ENCODE measurements at places on chromosomes 16 and 17.

DNA sequence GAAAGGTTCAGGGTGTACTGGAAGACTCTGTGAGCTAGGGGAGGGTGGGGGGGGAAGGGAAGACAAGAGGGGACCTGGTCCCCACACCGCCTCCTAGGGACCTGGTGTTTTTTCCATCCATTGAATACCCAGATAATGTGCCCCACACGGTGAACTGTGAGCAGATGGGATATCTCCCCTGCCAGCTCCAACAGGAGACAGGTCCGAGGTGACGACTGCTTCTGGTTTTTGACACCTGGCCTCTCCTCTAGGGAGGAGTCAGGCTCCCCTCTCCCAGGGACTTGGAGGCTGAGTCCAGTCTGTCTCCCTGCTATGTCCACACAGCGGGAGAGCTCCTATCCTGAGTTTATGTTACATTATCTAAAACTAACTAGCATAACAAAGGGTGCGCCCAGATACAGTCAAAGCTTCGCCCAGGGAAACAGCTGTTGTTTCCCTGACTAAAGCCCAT is 1.8 kb downstream of the MARVELD3 start:
- DNase-seq: no peak

GRCh38 chr16:67238806-67239470 is 8.3 kb downstream of the FHOD1 start:
- no peak for DNase-seq

DNA sequence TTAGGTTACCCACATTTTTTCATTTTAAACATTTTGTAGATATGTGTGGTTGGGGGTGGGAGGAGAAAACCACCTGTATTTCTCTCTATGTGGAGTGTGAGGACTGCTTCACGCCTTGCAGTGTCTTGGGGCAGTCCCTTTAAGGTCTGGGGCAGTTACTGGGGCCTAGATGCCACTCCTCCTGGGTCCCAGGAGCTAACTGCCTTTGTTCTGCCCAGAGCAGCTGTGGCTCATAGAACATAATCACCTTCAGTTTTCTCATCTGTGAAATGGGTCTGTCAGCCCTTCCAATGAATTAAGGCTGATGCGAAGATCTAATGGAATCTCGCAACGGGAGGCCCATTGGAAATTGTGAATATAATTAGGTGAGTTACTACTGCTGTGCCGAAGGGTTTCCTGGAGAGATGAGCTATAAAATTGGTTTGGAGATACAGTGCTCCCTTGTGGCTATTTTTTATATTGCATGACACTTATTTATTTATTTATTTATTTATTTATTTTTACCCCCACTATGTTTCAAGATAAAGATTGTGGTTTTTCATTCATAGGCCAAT is 22.9 kb downstream of the DHRS7C start:
- peak; percentile 65 for DNase-seq

GRCh38 chr17:35460354-35460851 is 11.8 kb upstream of the SLFN13 start:
- DNase-seq: no peak

- DNase-seq: no peak
Observed at GRCh38 chr17:73695035-73695738, 50.9 kb upstream of the SDK2 start.

- no peak for DNase-seq
Observed at GRCh38 chr16:12716658-12717057, 87.0 kb downstream of the CPPED1 start.

DNA sequence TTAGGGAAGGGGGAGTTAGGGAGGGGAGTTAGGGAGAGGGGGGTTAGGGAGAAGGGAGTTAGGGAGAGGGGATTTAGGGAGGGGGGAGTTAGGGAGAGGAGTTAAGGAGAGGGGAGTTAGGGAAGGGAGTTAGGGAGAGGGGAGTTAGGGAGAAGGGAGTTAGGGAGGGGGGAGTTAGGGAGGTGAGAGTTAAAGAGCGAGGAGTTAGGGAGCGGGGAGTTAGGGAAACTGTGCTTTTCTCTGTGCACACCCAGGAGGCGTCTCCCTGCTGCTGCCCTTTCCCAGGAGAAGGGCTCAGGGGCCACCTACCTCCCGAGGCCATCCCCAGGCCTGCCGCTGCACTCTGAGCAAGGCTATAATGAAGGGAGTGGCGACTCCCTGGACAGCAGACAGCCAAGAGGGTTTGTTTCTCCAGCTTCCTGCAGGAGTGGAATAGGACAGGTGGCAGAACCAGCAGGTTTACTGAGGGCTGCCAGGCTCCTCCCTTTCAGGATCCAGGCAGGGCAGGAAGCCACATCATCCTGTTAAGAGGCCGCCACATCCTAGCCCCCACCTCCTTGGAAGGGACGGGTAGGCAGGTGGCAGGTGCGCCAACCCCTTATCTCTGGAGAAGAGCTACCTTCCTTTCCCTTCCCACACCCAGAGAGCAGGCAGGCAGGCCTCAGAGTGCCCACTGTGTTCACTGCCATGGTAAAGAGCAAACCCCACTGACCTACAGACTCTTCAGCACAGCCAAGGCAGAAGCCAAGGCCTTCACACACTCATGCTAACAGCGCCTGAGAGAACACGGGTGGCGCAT is 4.3 kb downstream of the CANT1 start:
- DNase-seq: no peak

GRCh38 chr17:79034931-79035485 is 11.0 kb downstream of the C1QTNF1 start:
- no peak for DNase-seq

- no peak for DNase-seq
Observed at GRCh38 chr16:65068151-65068740, 53.6 kb downstream of the CDH11 start.

GRCh38 chr17:20771104-20771503 is 191.6 kb downstream of the CDRT15L2 start:
- DNase-seq: no peak

GRCh38 chr16:20610211-20610891 is 34.2 kb upstream of the ACSM2B start:
- no peak for DNase-seq

DNA sequence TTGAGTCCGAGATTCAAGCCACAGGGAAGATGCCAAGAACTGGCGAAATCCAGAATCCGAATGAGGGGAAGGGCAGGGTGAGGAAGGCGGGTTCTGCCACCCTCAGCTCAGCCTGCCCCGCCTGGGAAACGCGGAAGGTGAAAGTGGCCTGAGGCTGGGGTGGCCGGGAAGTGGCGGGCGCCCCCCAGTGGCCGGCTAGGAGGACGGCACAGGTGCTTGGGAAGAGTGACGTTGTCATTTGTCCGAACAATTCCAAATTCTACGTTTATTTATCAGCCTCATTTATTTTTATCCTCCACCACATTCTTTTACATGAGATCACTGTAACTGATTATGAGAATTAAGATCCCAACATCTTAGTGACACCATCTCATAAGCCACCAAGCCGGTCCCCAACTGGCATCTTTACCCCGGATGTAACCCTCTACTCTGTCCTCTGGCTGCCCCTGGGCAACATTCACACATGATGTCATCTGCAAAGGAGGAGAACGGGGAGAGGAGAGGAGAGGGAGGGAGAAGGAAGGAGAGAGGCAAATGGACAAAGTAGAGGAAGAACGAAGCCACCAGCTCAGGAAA is 21.3 kb downstream of the SRCIN1 start:
- DNase-seq: peak; percentile 75

DNA sequence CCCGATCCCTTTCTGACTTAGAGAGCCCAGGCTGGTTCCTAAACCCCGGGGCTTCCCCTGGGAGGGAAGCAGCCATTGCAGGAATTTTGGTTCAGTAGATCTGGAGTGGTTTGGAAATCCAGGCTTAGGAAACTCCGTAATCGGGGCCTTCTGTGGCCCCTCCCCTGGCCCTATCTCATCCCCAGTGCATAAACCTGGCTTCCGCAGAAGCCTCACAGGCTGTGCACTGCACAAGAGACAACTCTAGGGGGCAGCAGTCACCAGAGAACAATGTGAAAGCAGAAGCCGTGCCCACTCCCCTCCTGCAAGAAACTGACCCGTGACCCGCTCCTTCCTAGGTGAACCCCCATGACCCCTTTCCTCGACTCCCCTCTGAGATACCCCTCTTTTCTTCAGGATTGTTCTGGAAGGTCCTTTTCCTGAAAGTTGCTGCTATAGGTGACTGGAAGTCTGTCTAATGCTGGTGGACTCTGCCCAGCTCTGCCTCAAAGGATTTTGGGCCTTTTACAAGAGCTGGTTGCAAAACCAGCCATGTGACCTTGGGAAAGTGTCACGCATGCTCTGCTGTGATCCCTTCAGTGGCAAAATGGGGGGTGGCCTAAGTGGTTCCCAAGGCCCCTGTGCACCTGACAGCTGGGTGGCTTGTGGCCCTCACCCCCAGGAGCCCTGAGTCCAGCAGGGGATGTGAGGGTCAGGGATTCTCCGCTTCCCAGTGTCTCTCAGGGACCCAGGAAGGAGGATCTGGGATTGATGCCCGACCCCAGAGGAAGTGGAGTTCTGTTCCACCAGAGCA is 14.4 kb downstream of the GUCY2D start:
- DNase-seq: no peak

DNA sequence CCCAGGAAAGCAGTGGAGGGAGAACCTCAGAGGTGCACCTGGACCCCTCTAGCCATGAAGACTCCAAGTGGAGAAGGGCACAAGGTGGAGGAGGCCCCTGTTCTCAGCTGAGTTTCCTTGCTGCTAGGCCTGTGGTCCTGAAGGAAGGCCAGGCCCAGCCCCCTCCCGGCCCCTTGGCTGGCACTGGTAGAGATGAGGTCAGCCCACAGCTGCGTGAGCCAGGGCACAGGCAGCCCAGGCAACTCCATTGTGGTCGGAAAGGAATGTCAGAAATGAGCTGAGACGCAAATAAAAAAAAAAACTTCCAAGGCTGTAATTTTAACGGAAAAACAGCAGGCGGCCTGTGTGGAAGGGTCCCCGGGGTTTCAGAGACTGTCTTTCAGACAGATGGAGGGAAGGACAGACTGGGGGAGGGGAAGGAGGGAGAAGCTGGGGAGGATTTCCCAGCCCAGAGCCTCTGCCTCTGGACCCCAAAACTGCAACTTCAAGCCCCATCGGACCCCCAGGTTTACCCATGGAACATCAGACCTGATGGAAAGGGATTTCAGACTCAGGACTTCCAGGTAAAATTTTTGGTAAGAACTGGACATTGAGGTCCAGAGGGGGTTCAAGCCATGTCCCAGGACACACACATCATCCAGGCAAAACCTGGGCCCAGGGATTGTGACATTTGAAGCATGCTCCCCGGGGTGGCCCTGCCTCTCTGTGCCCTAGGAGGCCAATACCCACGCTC is 25.6 kb upstream of the MRPS23 start:
- DNase-seq: peak; percentile 90

DNA sequence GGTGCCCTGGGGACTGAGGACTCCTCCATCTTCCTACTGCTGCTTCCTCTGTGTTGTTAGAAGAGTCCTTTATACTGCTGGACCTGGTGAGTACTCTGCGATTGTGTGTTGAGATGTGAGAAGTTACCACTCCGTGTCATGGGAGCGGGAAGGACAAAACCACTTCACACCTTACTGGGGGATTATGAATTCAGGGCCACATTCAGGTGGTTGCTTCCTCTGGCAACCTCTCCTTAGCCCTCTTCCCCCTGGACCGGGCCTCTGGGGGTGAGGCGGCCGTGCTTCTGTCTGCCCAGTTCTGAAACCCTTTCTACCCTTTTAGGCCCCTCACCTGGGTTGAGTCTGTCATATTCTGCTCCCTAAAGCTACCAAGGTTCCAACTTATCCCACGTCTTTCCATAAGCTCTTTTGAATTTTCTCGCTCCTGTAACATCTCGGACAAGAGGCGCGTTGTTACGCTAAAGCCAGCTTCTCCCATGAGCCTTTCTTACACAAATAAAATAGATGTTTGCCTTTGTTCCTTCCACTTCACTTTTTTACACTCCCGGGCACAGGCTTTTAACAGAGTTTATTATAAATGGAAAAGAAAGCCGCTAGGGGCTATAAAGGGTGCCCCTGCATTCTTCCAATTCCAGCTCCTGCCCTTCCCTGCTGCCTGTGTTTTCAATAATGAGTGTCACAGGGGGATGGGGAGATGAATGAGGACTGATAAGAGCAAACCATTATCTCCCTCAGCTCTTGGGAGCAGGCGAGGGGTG is 20.7 kb upstream of the CDH13 start:
- no peak for DNase-seq

GRCh38 chr16:10987361-10988163 is 43.2 kb downstream of the CLEC16A start:
- no peak for DNase-seq

GRCh38 chr17:50118076-50118827 is 11.7 kb downstream of the SAMD14 start:
- no peak for DNase-seq

DNA sequence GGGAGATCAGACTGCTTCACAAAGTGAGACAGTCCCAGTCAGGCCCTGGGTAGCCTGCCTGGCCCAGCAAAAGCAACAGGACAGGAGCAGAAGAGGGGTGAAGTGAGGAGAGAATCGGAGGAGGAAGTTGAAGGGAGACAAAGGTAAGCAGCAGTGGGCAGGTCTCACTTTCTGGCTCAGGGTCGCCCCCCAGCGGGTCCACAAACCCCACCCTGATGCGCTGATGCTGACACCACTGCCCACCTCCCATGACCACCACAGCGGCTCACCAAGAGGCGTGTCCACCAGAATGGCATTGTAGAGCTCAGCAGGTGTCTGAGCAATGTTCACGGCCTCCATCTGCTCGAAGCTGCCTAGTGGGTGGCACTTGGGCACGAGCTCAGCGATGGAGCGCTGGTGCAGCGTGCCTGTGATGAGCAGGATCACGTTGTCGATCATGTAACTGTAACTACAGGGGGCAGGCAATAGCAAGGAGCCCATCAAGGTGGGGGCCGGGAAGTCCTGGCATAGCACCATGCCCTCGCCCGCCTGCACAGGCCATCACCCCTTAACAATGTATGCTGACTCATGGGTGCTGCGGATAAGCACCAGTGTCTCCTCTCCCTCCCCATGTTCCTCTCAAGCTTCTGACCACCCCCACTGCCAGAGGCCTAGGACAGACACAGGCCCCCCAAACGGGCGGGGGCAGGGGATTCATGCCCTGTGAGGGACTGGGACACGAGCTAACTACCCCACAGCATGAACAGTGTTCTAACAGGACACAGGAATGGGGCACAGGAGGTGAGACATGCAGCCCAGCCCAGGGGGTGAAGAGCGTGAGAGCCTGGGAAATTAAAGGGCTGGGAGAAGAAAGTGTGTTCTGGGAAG is 13.6 kb downstream of the HSD11B2 start:
- DNase-seq: no peak

- DNase-seq: peak; percentile 74
Observed at GRCh38 chr16:53022374-53022773, 30.3 kb downstream of the CHD9NB start.
